Activated T-helper 17 cell treated with anti-CD3 and anti-CD28 coated beads, Interleukin-2, amount 50 U/mL, for 72 hours (primary cell): ENCODE measurements at places on chromosomes 2 and 18.

- no peak for ATAC-seq
These were observed 44.5 kb upstream of the CHN1 start for GRCh38 chr2:175049661-175050060.

GRCh38 chr2:161119483-161119882, 40.7 kb upstream of the TANK start:
- ATAC-seq, result no peak

- ATAC-seq, result no peak
These were observed 489.3 kb downstream of the PIK3C3 start for GRCh38 chr18:42444349-42444748.

- ATAC-seq, result peak; percentile 62
These were observed 59.3 kb downstream of the MYL12B start for GRCh38 chr18:3321133-3321812.

DNA sequence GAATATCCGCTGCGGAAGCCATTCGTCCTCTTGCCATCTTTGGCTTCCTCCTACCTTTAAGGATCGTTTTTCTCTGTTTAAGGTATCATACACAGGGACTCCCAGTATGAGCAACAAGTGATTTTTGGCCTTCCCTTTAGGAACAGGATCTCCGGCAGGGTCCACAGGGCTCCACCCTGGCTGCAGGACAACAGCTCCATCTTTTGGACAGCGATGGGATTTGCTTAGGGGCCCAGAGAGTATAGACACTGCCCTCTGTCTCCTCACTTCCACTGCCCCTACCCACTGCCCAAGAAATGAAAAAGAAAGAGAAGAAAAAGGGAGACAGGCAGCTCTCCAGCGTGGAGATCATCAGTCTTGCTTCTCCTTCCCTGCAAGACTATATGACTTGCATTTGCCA, 224.5 kb downstream of the UXS1 start:
- peak; percentile 52 for ATAC-seq
